Hematopoietic multipotent progenitor cell treated with erythropoietin and hydrocortisone succinate and interleukin-3 and kit ligand, for 4 days (in vitro differentiated cells): ENCODE measurements at places on chromosomes 3 and 15.

- DNase-seq, result peak; percentile 94
Measured at GRCh38 chr3:51379301-51379700, 5.8 kb upstream of the MANF start.

GRCh38 chr3:154217671-154218070 is 96.5 kb downstream of the ARHGEF26 start:
- no peak for DNase-seq

DNA sequence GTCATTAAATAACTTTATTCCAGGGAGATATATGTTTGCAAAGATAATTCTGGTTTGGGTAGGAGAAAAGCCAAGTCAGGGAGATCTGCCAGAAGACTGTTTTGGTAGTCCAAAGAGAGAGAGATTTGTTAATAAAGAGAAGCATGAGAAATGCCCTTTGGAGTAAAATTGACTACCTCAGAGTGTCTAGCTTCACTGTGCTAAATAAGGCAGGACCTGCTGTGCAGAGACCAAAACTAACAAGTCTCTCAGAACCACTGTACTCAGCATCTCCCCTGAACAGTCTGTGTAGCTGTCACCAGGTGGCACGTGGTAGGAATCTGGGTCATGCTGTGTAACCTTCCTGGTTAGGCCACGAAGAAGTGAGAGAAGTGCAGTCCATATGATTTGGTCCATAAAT is 31.6 kb upstream of the SLC35G2 start:
- DNase-seq, result peak; percentile 38

GRCh38 chr15:100767001-100767825 is 112.4 kb upstream of the ALDH1A3 start:
- no peak for DNase-seq

- DNase-seq, result no peak
Measured at GRCh38 chr3:50648313-50648712, 26.4 kb upstream of the DOCK3 start.

DNA sequence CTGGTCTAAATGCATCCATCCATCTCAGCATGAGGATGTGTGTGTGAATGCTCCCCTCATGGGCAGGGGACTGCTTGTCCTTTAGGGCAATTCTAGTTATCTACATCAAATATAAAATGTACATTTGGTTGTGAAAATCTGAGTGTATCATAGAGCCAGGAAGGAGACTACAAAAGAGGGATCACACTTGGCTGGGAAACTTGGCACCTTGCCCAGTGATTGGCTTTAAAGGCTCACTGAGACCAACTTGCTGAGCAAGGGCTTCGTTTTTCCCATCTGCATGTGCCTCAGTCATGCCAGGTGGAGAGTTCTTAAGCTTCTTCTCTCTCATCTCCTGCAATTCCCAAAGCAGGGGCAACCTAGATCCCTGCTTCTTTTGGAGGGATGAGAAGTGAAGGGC is 5.2 kb downstream of the CAPN3 start:
- no peak for DNase-seq

DNA sequence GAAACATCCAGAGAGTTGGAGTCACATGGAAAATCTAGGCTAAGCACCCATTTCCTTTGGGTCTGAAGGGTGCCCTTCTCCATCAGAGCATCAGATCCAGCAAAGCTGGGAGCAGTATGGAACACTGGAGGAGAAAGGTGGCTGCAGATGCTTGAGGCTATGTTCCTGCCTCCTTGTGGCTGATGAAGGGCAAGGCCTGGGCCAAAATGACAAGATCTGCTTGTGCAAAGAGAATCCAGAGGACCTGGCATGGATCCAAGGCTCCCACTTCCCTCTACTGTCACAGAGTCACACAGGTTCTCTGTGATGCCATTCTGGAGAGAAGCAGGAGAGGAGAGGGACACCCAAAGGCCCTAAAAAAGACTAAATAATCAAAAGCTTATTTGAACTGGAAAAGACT is 9.2 kb upstream of the ATP8B4 start:
- peak; percentile 82 for DNase-seq

GRCh38 chr15:35047528-35047927 is 37.6 kb downstream of the NANOGP8 start:
- no peak for DNase-seq

GRCh38 chr3:14319654-14320182 is 82.7 kb upstream of the SLC6A6 start:
- peak; percentile 92 for DNase-seq

GRCh38 chr3:12934431-12934830 is 93.1 kb upstream of the RPL32 start:
- DNase-seq, result no peak

- peak; percentile 33 for DNase-seq
Measured at GRCh38 chr15:40050788-40051470, 11.9 kb upstream of the SRP14 start.

DNA sequence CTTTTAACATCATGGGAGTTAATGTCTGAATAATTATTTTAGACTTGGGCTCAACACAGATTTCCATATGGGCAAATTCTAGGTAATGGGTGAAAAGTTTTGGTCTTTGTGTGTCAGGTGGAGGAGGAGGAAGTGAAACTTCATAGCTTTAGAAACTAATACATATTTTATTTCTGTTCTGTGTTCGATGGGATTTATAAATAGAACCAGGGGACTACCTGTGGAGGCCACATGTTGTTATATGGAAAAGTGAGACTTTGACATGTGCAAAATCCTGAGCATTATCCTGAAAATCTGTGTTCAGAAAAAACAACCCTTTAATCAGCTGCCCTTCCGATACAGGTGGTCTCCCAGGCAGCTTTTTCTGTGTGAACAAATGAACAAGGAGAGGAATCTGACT is 209.5 kb downstream of the SOX2 start:
- no peak for DNase-seq

DNA sequence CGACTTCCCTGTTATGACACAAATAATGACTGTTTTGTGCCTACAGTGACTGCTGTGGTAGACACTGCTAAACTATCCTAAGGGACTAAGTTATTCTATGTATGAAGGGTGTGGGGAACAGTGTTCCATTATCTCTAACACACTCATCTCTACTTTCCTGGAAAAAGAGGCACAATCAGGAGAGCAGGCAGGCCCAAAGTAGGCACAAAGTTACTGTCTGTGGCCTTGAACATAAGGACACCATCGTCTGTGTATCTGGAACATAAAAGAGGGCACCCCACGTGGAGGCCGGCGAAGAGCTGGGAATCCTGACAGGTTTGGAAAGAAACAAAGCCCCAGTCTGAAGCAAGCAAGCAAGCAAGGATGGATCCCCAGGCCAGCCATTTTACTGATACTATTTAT is 1.5 kb downstream of the ABCC5 start:
- peak; percentile 27 for DNase-seq

DNA sequence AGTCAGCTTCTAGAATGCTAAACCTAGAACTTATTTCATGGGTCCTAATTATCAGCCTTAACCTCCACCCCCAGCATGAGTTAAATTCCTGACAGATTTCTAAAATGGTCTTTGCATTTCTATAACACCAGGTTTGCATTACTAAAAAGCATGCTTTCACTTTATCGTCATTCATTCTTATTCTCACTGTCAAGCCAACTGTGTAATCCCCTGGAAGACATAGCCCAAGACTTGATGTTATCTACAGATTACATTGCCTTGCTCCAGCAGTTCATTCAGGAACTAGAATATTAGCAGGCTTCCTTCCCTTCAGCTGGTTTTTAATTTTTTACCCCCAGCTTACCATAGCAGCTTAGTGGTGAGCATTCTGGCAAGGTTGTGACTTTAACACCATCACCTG is 184.0 kb downstream of the SLCO3A1 start:
- no peak for DNase-seq

DNA sequence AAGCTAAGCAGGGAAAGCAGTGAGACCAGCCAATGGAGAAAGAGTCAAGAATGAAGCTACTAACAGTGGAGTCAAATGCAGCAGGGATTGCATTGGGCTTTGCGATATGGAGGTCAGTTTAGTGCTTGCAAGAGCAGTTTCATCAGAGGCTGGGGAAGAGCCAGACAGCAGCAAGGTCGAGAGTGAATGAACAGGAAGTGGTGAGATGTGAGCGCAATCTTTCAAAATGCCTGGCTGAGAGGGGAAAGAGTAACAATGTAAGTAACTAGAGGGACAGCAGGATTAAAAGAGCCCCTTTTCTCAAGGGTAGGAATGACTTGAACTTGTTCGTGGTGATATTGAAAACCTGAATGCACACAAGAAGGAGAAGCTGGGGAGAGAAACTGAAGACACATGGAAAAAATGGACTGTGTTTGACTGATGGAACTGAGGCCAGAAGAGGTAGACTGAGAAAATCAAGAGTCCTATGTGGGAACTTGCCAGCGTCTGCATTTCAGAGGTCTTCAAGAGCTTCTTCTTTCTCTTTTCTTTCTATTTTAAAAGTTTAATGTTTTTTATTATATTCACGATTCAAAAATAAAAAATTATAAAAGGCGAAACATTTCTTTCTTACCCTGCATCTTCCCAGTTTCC is 30.6 kb upstream of the GPR160 start:
- peak; percentile 85 for DNase-seq
